ENCODE measurements at places on chromosomes 7 and 10.

GRCh38 chr7:122767339-122767738 is 64.6 kb upstream of the RNF148 start:
- no peak for DNase-seq

DNA sequence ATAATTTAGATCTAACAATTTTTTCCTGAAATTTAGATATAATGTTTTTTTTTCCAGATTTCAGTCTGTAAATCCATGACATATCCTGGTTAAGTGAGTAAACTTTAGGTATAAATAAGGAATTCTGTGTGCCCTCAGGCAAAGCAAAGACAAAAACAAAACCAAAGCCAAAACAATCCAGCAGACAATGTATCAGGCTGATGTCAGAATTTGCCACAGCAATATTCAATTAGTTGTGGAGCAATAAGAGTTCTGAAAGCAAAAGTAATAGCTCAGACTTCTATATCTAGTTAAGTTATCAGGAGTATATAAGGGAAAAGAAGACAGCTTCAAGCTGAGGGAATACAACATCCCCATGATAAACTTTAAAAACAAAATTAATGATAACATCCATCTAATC is 82.0 kb downstream of the MKX start:
- no peak for DNase-seq

GRCh38 chr10:52232561-52233350 is 81.3 kb upstream of the DKK1 start:
- no peak for DNase-seq

- no peak for DNase-seq
Observed at GRCh38 chr10:132987671-132988571, 45.6 kb upstream of the CFAP46 start.

DNA sequence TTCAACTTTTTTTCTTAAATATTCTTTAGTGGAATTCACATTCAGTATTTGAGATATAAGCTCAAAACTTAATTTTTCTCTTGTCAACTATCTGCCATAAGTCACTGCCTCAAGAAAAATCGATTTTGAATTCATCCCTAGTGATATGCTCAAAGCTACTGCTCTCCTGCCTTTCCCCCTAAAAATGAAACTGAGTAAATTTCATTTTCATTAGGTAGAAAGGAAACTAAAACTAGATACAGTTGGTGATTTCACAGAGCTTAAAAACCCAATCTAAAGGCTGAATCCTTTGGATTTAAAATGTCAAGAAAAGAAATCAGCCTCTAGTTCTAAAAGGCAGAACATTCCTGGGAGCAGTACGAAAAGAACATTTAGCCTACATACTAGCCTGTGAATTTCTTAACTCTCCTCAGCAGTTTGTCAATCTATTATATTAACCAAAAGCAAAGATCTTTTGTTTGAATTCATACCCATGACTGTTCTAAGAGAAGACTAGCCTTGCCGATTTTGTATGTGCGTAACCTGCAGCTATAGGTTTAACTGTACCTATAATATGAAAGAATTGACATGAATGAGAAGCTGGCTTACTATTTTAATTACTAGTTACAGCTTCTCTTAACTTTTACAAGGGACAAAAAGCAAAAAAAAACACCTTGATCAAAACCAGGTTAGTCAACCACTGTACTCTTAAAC is 4.9 kb upstream of the FAM53B start:
- DNase-seq = no peak

- no peak for DNase-seq
Observed at GRCh38 chr10:79498291-79498829, 14.0 kb upstream of the EIF5AL1 start.

DNA sequence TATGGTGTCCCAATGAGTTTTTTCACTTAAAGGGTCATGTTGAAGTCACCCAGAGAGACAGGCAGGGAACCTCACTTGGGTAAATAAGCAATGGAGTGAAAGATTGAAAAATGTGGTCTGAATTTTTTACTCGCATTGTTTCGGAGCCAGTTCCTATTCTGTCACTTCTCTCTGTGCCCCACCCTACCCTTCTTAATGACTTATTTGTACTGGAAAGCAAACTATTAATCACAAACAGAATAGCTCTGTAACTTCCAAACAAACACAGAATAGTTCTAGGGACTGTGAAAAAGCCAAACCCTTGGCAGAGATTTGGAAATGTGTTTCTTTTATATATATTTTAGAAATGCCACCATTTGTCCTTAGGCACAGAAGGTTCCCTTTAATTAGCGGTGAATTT is 76.0 kb downstream of the LRMDA start:
- no peak for DNase-seq

GRCh38 chr7:148799893-148800555 is 84.1 kb downstream of the EZH2 start:
- DNase-seq = no peak

DNA sequence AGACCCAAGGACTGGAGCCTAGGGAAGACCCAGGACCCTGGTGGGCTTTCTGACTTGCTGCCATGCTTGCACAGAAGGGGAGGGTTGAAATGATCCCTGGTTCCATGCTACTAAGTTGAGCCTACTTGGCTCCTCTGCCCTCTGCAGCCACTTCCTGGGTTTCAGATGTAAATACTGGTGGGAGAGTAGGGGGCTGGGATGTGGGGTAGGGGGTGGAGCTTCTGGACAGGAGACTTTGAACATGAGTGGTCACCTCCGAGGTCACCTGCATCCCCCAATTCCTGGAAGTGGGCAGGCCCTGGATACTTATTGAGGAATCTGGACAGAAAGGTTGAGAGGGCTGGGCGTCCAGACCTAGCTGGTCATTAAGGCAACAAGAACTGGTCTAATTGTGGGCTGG is 2.9 kb upstream of the ZMIZ1 start:
- DNase-seq = no peak

DNA sequence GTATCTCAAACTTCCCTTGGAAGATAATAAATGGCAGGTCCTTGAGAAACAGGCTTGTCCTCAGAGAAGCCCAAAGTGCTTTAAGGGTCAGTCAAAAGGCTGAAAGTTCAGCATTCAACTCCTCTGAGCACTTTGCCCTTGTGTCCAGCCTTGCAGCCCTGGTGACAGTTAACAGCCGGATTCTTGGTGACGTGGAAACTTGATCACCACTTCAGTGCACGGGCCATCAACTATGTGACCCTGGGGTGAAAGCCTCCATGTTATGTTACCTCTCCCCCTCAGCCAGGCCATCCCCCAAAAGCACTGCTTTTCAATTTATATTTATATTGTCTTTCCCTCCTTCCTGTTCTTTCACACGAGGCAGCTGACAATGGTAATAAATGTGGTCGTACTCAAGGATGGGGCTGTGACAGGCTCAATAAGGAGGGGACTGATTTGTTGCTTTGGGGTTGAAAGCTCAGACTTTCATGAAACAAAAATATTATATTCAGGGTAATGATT is 164.0 kb upstream of the NRP1 start:
- DNase-seq = no peak

GRCh38 chr10:117126034-117126433 is 12.0 kb downstream of the VAX1 start:
- no peak for DNase-seq

GRCh38 chr10:44069573-44069972 is 315.3 kb downstream of the CXCL12 start:
- DNase-seq = no peak

- peak; percentile 71 for DNase-seq
Observed at GRCh38 chr10:72335394-72336258, 19.1 kb downstream of the DNAJB12 start.

- DNase-seq = no peak
Observed at GRCh38 chr10:44132361-44133289, 252.3 kb downstream of the CXCL12 start.

DNA sequence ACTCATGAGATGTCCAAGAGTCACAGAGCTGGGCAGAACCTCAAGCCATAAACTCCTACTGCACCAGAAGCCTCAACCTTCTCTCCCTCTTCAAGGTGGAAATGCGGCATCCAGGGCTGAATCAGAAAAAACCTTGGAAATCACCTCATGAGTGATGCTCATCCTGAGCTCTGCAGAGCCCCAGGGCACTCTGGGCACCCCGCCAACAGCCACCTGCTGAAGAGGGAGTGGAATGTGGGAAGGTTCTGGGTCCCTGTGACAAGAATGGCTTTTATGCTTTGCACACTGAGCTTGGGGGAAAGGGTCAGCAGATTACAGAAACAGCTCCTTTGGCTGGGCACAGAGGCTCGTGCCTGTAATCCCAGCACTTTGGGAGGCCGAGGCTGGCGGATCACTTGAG is 18.8 kb downstream of the NUDT1 start:
- no peak for DNase-seq

GRCh38 chr10:33483124-33483815 is 148.8 kb upstream of the NRP1 start:
- DNase-seq = no peak

DNA sequence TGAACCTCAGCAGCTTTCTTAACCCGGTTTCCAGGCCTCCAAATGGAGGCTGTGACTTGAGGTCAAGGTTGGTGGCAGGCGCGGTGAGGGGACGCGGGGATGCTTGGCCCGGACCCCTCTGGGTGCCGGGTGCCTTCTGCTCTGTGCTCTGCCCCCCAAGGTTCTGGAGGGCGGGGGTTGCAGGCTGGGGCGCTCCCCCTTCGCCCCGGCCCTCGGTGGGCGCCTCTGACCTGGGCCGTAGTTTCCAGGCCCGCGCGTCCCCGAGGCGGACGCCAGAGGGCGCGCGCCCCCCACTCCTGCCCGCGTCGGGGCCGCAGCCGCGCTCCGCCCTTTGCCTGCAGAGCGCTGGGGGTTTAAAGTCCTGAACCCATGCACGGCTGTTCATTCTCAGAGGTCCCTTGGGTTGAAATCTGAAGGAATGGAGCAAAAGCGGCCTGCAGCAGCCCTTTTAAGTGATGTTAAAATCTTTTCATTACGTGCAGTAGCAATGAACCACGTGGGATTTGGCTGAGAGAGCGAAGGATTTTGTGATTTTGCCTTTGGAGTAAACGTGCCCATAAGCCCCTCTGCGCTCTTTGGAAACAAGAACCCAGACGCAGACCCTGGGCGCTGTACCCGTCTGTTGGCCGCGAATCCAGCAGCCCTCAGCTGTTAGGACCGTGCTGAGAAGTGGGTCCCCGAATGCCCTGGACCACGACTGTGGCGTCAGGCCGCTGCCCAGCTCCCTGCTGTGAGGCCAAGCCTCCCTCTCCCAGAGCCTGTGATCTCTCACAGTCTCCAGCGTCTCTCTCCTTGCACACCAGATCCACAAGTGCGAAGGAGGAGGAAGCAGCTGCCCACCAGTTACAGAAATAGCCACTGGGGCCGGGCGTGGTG is 135.0 kb downstream of the ACTR3B start:
- DNase-seq = peak; percentile 46

GRCh38 chr10:58967551-58968388 is 208.7 kb upstream of the PHYHIPL start:
- DNase-seq = no peak

- DNase-seq = no peak
Observed at GRCh38 chr7:38142736-38143135, 35.3 kb upstream of the STARD3NL start.

- no peak for DNase-seq
Observed at GRCh38 chr7:106866298-106867281, 1.5 kb downstream of the PIK3CG start.

- no peak for DNase-seq
Observed at GRCh38 chr10:70693619-70694335, 21.5 kb downstream of the ADAMTS14 start.
